ENCODE measurements at places on chromosomes 5 and 9.

- DNase-seq, result no peak
Measured at GRCh38 chr9:9522406-9522805, 1090.4 kb downstream of the PTPRD start.

GRCh38 chr5:104347119-104347708, 784.6 kb upstream of the NUDT12 start:
- DNase-seq, result no peak

GRCh38 chr9:87734106-87734505, 8.2 kb downstream of the CTSL start:
- no peak for DNase-seq

DNA sequence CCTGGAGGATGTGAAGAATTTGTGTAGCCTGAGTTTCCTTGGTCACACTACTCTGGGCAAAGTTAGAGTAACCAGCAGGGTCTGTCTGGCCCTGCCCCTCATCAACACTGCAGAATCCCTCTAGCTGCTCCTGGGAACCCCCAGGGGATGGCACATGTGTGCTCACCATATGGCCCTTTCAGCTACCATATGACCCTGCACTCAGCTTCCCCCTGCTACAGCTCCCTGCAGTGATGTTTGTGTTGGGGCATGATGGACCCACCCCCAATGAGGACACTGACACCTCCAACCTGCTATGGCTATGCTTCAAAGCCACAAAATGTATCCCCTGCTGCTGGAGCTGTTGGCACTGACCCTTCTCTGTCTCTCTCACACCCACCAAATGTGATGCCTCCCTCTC, 152.7 kb downstream of the SNX18 start:
- DNase-seq, result no peak

DNA sequence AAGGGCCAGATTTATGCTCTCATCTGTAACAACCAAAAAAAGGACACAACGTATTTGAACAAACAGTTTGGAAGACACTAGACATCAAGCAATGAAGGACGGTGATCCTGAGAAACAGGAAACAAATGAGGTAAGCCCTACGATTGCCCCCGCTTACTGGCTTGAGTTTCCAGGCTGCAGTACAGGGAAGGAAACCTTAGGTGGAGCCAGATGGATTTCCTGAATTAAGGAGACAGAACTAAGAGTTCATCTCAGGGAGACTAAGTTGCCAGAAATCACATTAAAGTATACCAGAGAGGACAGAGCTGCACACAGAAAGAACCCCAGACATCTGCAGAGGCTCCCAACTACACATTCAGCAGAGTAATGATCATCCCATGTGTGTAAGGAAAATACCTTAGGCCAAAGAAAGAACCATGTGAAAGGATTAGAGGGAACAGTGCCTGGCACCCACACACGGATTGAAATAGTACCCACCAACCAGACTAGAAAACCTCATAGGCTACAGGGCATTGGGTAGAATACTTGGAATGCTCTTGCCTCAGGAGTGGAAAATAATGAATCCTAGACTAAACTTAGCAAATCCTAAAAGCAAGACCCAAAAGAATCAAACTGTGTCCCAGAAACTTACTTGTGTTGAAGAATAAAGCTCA, 99.3 kb upstream of the NIPBL start:
- DNase-seq, result no peak

- no peak for DNase-seq
Measured at GRCh38 chr5:40224421-40224820, 455.3 kb upstream of the PTGER4 start.

DNA sequence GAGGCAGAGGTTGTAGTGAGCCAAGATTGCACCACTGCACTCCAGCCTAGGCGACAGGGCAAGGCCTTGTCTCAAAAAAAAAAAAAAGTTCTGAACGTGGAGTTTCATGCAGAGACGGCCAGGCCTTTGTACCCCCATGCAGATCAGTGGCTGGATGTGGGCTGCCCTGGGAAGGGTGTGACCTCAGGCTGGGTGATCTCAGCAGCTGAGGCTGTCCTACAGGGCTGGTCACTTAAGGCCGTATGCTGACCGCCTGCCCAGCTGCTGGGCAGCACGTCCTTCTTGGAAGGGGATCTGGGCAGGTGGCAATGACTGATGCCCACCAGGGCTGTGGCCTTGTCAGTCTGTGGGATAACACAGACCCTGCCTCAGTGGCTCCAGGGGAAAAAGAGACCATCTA, 37.2 kb upstream of the GRHPR start:
- DNase-seq, result no peak

DNA sequence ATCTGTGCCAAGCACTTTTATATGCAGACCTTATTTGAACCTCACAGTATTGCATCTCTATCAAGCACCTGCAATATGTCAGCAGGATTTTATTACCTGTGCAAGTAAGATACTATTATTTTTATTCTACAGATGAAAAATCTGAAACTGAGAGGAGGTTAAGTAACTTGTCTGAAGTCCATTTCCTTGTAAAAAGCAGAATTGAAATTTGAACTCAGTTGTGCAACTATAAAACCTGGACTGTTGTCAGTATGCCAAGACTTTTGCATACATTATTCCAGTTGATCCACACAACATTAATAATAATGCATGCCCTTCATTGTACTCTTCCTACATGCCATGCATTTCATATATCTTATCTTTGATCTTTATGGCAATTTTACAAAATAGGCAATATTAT, 82.2 kb upstream of the BRINP1 start:
- DNase-seq, result no peak

GRCh38 chr9:85914108-85914507, 26.8 kb upstream of the NAA35 start:
- DNase-seq, result no peak

GRCh38 chr5:178398901-178399700, 166.5 kb upstream of the PHYKPL start:
- no peak for DNase-seq

DNA sequence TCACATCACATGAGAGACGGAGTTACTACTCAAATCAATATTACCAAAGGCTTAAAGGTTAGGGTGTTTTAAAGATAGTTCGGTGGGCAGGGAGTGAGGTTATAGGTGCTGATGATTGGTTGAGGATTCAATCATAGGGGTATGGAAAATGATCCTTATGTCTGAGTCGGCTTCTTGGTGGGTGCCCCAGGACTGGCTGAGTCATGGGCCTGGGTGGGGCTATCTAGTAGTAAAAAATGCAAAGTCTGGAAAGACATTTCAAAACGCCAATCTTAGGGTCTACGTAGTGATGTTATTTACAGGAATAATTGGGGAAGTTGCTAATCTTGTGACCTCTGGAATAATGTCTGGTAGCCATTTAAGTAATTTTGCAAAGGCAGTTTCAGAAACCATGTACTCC, 15.2 kb upstream of the SPIN1 start:
- no peak for DNase-seq

DNA sequence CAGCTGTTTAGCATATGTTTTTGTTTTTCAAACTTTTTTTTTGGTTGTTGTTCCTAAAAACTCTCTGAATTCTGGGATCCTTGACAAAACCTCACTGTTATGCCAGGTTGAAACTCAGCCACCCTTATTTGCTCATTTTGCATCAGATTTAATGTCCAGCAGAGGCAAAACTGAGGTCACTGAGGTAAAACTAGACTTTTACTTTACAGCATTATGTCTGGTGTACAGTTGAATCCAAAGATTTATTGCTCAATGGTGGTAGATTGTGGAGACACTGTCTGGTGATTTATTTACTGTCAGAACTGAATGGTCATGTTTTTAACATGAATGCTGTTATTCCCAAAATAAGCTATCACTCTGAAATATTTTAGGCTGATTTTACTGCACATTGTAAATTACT, 87.9 kb downstream of the FBXL7 start:
- no peak for DNase-seq

- DNase-seq, result no peak
Measured at GRCh38 chr5:22480305-22480704, 372.8 kb downstream of the CDH12 start.

DNA sequence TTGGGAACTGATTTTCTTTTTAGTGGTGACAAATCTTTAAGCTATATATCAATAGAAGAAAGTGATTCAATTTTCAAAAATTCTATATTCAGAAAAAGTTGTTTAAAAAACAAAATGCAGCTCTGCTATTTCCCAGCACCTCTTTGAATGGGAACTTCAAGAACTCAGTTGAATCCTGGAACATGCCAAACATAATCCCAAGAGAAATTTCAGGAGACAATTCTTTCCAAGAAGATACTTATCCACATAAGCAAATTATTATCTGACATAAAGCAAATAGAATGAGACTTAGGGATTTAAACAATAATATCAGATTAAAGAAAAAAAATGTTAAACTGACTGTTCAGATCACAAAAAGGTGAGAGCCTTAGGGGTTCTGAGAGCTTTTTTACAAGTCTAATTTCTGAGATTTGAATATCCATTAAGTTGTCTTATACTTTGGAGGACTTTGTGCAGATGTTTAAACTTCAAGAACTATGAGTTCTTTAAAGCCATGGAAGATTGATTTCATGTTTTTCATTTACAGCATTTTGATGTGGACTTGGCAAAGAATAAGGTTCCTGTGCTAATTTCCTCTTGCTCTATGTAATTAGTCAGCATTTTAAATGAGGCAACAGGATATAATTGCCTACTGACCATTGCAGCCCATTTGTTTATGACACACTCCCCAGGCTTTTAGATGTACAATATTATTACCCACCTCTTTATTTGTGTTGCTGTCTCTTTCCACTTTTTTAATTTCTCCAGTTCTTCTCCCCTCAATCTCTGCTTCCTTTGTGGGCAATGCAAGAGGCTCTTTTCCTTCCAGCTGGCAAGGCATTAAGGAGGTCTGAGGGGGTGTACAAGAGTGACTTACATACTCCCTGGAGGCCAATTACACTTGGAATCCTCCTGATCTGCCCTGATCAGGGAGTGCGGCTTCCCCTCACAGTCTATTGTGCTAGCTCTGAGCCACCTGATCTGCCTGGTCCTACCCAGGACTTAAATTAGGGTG, 419.1 kb downstream of the NR2F1-AS1 start:
- DNase-seq, result no peak

DNA sequence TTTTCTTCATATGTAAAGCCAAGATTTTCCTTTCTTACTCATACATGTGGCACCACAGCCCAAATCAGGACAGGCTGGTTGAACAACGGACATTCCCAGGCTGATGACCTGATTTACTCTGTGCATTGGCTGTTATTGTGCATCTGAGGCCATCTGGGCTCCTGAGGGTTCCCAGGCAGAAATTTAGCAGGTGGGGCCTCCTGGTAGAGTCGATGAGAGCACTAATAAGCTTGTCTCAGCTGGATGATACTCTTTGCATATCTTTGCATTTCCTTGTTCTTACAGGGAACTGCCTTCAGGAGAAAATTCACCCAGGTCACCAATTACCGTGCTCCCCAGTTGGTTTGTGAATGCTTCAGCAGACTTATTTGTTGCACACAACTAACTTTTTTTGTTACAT, 605.1 kb downstream of the ELAVL2 start:
- no peak for DNase-seq

- no peak for DNase-seq
Measured at GRCh38 chr9:12329623-12329985, 363.6 kb upstream of the TYRP1 start.

All from activated CD4-positive, alpha-beta T cell treated with anti-CD3 and anti-CD28 coated beads, Interleukin-2, amount 50 U/mL, for 48 hours (primary cell).